ENCODE measurements at places on chromosomes 3 and 15. TPM values are rescaled to one million over a fixed set of nuclear protein-coding genes. Genes with fewer than 3 reads are reported as not detected.

The IFT122 gene
- 50.1 TPM for total RNA-seq

The TRIM42 gene
- total RNA-seq, result not detected

The LRRN1 gene
- 4.3 TPM for total RNA-seq

The SMCO1 gene
- not detected for total RNA-seq

Data from thoracic aorta (tissue), 2 donors.